ENCODE measurements at places on chromosomes 12 and 14. TPM values are rescaled to one million over a fixed set of nuclear protein-coding genes. Genes with fewer than 3 reads are reported as not detected.

The KIF21A gene
- 0.38 TPM for polyA plus RNA-seq

The ADAMTS20 gene
- polyA plus RNA-seq = not detected

The UNG gene
- 16.0 TPM for polyA plus RNA-seq

The RNF34 gene
- polyA plus RNA-seq = 39.4 TPM

The CMA1 gene
- not detected for polyA plus RNA-seq

The POTEM gene
- polyA plus RNA-seq = not detected

The ANG gene
- 4.7 TPM for polyA plus RNA-seq

The SLC25A47 gene
- polyA plus RNA-seq = not detected

The RGS6 gene
- polyA plus RNA-seq = not detected

The AKAP3 gene
- polyA plus RNA-seq = 0.55 TPM

The SUPT16H gene
- polyA plus RNA-seq = 38.5 TPM

The TAS2R30 gene
- polyA plus RNA-seq = not detected

The CLEC2A gene
- polyA plus RNA-seq = not detected

The ADCY6 gene
- polyA plus RNA-seq = 35.1 TPM

The AQP6 gene
- polyA plus RNA-seq = not detected

The TAS2R13 gene
- polyA plus RNA-seq = 0.03 TPM

The TCL1B gene
- not detected for polyA plus RNA-seq

The KRT2 gene
- not detected for polyA plus RNA-seq

The IKZF4 gene
- polyA plus RNA-seq = 7.1 TPM

The DLK1 gene
- not detected for polyA plus RNA-seq

The CCNT1 gene
- 9.0 TPM for polyA plus RNA-seq

The ANKRD13A gene
- 308 TPM for polyA plus RNA-seq

The SLC10A1 gene
- not detected for polyA plus RNA-seq

The ACVRL1 gene
- polyA plus RNA-seq = 6.4 TPM

The CCT2 gene
- 194 TPM for polyA plus RNA-seq

The LRRC10 gene
- not detected for polyA plus RNA-seq

The GPR68 gene
- polyA plus RNA-seq = 0.94 TPM

The PPHLN1 gene
- 54.3 TPM for polyA plus RNA-seq

The PPP1R36 gene
- polyA plus RNA-seq = 0.19 TPM

The PIK3C2G gene
- not detected for polyA plus RNA-seq
